Activated T-cell treated with anti-CD3 and anti-CD28 coated beads, Interleukin-2, amount 50 U/mL, for 48 hours (primary cell): ENCODE measurements at places on chromosomes 12 and 14.
A peak's percentile ranks its signal among the peaks of the same experiment; 100 is the strongest.

GRCh38 chr12:97680751-97681150 is 218.1 kb downstream of the RMST start:
- no peak for DNase-seq

DNA sequence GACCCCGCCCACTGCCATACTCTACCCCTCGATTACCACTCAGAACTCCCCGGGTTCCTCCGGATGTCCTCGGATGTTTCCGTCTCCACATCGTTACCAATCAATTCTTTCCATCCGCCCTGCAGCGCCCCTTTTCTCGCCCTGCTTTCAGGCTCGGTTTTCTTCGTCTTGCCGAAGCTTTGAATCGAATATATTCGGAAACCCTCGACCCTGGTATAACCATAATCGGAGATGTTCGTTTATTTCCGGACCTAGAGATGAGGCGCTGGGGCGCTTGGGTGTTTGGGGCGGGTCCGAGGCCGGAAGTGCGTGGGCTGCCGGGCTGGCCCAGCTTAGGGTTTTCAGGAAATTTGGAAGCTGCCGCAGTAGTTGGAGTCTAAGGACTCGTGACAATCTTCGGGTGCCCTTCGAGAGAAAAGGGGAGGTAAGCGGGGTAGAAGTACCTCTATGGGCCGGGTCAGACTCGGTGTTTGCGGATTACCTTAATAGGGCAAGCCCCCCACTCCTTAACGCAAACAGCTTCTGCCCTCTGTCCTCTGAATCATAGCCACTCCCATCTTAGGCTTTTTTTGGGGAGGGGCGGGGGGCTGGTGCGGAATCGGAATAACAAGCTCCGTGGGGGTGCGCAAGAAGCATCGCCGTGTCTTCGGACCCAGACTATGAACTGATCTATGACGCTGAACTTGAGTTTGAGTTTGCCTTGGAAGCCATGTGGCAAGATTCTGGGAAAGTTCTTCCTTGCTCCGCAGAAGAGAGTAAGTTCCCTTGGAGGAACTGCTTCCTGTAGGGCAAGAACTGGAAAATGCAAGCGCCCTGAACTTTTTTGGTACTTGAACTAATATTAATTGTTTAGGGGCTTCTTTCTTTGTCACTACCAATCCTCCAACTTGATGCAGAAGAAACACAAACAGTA is at the start of gene C14orf119:
Gene C14orf119 (plus strand): TSS at position 310 of the 913 bp plus-strand sequence. CDS start 2,154 bp downstream, outside the sequence.
- DNase-seq, result no peak

DNA sequence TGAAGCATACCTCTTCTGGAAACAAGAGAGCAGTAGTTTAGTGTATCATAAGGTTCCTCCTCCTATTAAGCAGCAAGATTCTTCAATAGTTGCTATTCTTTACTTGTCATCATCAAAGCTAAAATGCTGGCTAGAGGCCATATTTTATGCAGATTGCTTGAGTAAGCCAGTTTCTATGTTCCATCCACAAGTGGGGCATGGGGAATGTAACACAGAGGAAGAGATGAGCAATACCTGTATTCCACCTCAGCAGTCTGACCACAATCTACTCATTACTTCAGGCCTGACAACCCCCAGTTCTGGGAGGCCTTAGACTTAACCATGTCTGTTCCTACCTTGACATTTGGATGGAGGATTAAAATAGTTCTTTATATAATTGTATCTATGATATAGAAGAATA is 423.6 kb downstream of the BTG1 start:
- DNase-seq, result peak; percentile 29

DNA sequence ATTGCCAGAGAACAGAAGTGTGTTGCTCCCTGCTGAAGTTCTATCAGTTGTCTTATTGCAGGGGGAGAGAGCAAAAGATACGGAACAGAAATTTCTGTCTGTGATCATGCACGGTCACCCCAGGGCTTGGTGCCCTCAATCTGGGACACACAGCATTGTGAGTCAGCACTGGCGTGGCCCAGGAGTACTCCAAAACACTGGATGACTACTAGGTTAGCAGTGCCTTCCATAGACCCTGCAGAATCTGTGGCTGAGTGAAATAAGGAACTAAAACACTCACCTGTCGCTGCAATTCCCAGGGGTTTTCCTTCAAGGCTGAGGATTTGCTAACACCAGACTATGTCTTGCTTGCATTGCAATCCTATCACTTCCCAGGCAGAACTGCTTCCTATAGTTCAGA is 165.5 kb downstream of the ANO6 start:
- DNase-seq, result no peak

- peak; percentile 67 for DNase-seq
These were observed 39.9 kb downstream of the PRPF40B start for GRCh38 chr12:49662998-49663843.

DNA sequence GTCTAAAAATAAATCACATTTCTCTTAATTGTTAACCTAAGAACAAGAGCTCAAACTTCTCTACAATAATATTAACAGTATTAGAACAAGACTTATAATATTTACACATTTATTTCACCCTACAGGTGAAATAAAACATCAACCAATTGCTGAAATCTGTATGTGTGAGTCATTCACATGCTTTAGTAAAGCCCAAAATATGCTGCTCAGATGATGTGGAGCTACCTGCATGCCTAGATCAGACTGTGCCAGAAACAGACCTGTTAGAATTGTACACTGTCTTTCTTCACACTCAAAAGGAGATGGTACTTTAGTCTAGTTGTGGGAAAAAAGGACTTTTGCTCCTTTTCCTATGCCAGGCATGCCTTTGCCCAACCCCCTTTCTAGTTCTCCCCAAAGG is 54.7 kb downstream of the RPS6KA5 start:
- no peak for DNase-seq

GRCh38 chr12:39606712-39607423 is 12.7 kb downstream of the ABCD2 start:
- no peak for DNase-seq

GRCh38 chr12:124848621-124849380 is 14.9 kb downstream of the SCARB1 start:
- no peak for DNase-seq

DNA sequence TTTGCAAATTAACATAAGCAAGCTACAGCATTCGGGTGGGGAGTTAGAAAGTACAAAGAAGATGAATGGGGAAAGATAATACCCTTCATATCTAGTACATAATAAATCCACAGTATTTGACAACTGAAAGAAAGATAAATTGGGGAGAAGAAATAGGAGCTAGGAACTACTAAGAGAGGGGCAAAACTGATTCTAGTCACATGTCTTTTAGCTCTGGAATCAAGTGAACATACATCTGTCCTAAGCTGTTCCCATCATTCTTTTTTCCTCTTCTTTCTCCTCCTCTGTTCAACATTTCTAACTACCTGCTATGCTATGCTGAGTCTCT is 15.3 kb upstream of the APOF start:
- DNase-seq, result no peak

- no peak for DNase-seq
These were observed 188.1 kb downstream of the SLC5A8 start for GRCh38 chr12:101021911-101022388.

GRCh38 chr12:69464428-69464827 is 5.8 kb upstream of the FRS2 start:
- no peak for DNase-seq

GRCh38 chr14:30596935-30597334 is 25.2 kb upstream of the SCFD1 start:
- DNase-seq, result no peak
